AG20443 (cell line): ENCODE measurements at places on chromosomes 7 and 10.

GRCh38 chr10:24866604-24867583, 85.5 kb downstream of the PRTFDC1 start:
- DNase-seq = peak; percentile 63

- peak; percentile 54 for DNase-seq
Observed at GRCh38 chr10:114767986-114768821, 53.4 kb upstream of the FHIP2A start.

DNA sequence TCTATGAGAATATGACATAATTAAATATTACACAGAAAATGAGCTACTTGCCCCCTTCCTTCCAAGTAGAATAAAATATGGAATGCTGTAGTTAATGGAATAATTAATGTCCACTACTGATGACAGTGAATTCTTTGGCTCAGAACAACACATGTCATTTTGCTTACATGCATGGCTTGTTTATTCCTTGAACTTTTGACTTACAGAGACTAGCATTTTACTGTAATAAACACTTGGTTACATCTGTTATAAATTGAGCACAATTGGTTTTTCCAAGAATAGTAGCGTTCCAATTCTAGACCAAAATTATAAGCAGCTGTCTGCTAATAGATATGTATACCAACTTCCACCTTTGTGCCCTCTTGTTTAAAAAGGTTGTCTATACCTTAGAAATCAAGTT, 286.7 kb downstream of the OTUD1 start:
- DNase-seq = no peak

GRCh38 chr10:28367413-28367812, 64.5 kb upstream of the MPP7 start:
- DNase-seq = no peak

- DNase-seq = no peak
Observed at GRCh38 chr10:89280508-89280907, 21.3 kb upstream of the IFIT2 start.

DNA sequence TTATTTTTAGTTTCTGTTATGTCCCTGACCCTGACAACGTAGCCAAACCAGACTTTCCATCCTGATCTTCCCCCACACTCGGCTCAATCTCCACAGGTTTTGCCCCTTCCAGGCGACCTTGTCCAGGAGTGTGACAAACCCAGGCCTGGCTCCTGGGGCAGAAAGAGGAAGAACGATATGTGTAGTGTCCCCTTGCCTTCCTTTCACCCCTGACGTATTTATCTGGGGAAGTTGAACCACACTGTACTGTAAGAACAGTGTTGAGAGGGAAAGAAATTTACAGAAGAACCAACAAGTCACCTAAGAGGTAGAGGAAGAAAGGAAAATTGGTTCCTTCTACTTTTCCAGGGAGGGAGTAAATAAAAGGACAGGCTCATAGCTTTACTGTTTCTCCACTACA, 158.0 kb downstream of the VTI1A start:
- DNase-seq = no peak

DNA sequence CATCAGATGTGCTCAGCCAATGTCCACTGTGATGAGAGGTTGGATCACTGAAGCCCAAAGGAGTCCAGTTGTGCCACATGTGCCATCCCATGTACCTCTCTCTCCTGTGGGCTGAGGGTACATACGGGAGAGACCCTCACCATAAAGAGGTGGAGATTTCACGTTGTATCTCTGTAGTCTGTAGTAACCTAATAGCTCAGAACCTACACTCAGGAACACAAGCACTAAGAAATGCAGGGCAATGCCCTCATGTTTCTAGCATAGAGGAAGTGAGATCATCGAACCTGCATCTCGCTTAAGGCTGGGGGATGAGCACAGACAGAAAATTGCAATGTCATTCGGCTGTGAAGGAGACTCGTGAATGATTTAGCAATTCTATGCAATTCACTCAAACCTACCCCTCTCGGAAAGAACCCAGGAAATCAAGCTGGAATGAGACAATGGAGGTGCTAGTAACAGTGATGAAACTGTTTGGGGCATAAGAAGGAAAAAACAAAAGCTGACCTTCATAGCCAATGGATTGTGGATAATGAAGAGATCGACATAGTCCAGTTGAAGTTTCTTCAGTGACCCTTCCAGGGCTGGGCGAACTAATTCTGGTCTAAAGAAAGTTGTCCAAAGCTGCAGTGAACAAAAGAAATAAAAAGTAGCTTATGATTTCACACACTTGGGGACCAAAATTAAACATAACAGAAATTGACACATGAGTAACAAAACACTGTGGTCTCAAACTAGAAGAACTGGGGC, 80.3 kb upstream of the UCN3 start:
- DNase-seq = peak; percentile 65

DNA sequence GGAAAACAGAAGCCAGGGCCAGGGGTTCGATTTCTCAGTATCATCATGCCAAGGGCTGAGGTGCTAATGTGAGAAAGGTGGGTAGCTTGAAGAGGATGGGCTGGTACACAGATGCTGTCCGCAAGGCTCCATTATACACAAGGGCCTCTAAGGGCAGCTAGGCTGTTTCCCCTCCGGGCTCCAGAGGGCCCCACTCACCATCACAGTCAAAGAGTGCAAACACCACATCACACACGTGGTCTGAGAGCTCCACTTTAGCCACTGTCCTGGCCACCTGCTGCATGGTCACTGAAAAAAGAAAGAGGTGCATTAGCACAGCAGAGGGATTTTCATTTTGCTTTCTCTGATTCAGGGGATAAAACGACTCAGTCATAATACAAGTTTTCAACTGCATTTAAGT, 20.9 kb upstream of the DNAJB12 start:
- no peak for DNase-seq

DNA sequence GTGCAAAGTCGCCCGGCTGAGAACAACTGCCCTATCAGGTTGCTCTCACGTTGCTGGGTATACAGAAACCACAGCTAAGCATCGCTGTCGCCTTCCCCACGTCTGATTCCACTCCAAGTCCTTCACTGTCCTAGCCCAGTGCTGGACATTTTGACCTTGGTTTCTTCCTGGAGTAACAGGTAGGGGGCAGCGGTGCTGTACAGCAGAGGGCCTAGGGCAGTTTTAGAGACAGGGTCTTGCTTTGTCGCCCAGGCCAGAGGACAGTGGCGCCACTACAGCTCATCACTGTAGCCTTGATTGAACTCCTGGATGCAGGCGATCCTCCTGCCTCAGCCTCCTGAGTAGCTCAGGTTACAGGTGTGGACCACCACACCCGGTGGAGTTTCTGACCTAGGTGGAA, 2.6 kb downstream of the CLDN15 start:
- DNase-seq = no peak

- peak; percentile 46 for DNase-seq
Observed at GRCh38 chr7:81956520-81956919, 186.7 kb upstream of the HGF start.
